ENCODE measurements at places on chromosomes 3 and 15. TPM values are rescaled to one million over a fixed set of nuclear protein-coding genes. Genes with fewer than 3 reads are reported as not detected.

- DNase-seq = no peak
These were observed 86.2 kb downstream of the RFTN1 start for GRCh38 chr3:16427103-16427965.

GRCh38 chr15:77138167-77138522 lies 67.2 kb upstream of the TSPAN3 start:
- DNase-seq = no peak

- DNase-seq = no peak
These were observed 22.1 kb downstream of the GOLGA6A start for GRCh38 chr15:74060251-74060650.

Gene LRTM1
- not detected for total RNA-seq

- DNase-seq = no peak
These were observed 165.6 kb downstream of the ATP8B4 start for GRCh38 chr15:49953421-49953820.

Measured in activated CD4-positive, alpha-beta T cell treated with anti-CD3 and anti-CD28 coated beads, Interleukin-2, amount 10 ng/mL, durations not matched to agents 7 days and 5 days (primary cell).